ENCODE measurements at places on chromosomes 11 and 22.

DNA sequence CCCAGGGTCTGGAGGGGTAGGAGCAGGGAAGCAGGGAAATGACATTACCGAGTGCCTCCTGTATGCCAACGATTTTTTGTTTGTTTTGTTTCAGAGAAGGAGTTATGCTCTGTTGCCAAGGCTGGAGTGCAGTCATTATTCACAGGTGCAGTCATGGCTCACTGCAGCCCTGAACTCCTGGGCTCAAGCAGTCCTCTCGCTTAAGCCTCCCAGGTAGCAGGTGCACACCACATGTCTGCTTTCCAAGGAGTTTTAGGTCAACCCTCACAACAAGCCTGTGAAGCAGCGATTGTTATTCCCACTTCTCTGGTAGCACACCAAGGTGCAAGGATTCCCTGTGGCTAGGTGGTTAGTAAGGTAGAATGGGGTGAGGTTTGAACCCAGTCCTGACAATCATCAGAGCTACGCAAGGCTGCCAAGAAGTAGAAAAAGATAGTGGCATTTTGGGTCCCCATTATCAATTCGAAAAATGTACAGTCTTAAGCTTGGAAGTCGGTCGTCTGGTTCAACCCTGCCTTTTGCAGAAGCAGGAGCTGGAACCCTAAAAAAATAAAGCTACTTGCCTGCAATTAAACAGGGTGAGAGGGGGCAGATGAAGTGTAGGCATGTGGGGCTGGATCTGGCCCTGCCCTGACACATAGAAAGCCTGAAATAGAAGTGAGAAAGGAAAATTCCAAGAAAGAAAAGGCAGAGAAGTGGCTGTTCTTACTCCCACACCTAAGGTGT, 9.1 kb downstream of the UCP3 start:
- no peak for DNase-seq

DNA sequence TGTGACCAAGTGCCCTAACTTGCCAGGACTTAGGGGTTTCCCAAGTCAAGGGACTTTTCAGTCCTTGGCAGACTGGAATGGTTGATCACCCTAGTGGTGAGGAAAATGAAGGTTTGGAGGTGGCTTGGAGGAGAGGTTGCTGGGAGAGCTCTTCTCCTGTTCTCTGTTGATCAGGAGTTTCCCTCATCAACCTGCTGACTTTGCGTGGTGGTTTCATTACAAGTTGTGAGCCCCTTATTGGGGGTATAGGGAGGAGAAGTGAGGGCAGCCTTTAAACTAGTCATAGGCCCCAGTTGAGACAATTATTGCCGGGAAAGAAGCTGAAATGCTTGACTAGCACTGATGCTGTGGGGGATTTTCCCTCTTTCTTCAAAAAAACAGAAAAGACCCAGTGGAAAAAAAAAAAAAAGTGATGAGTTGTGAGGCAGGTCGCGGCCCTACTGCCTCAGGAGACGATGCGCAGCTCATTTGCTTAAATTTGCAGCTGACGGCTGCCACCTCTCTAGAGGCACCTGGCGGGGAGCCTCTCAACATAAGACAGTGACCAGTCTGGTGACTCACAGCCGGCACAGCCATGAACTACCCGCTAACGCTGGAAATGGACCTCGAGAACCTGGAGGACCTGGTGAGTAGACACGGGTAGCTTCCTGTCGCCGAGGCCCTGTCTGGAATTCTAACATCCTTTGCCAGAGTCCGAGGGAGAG, at the start of gene CXCR5:
CXCR5 (plus strand) TSS at position 525 of the 704 bp plus-strand sequence; CDS start at position 575, 50 bp downstream.
- DNase-seq = peak; percentile 87

GRCh38 chr22:29359469-29359868, 28.9 kb downstream of the AP1B1 start:
- DNase-seq = no peak

DNA sequence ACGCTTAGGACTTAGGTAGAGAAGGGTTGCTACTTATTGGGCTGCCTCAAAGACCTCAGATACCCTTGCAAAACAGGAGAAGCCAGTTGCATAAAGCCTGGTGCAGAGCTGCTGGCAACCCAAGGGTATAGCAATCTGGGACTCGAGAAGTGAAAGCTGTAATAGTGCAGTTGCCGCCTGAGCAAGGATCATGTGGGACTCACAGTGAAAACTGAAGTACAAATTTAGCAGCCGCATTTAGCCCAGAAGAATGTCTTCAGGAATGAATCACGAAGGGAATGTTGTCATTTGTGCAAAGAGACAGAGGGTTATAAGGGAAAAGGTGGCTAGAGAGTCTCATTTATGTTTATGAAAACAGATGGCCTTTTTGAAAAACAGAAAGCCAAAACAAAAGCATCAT, 267.2 kb downstream of the TENM4 start:
- DNase-seq = no peak

- DNase-seq = no peak
Measured at GRCh38 chr11:27934830-27935145, 173.2 kb downstream of the KIF18A start.

DNA sequence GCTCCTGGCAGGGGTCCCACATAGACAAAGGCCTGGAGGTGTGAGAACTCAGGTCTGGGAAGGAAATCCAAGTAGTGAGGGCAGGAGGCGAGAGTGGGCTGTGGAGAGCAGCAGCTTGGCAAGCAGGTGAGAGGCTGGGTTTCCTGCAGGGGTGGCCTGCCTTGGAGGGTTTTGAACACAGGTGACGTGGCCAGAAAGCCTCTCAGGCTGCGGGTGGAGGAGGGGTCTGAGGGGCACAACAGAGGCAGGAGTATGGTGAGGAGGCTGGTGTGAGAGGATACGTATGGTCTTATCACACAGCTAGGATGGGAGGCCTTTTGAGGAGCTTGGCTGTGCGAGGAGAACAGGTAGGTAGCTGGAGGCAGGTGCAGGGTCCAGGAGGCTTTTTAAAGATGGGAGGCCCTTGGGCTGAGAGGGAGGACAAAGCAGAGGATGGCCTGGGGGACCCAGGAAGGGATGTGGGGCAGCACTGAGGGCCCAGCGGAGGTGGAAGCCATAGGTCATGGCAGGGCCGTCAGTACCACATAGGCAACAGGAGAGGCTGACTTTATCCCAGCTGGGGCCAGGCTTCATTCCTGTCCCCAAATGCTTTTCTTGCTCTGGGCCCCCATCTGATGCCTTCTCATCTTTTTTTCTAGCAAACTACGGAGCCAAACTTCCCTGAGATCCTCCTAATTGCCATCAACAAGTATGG, 84.4 kb downstream of the MYO7A start:
- DNase-seq = no peak
